ENCODE measurements at places on chromosomes 2 and 18.

DNA sequence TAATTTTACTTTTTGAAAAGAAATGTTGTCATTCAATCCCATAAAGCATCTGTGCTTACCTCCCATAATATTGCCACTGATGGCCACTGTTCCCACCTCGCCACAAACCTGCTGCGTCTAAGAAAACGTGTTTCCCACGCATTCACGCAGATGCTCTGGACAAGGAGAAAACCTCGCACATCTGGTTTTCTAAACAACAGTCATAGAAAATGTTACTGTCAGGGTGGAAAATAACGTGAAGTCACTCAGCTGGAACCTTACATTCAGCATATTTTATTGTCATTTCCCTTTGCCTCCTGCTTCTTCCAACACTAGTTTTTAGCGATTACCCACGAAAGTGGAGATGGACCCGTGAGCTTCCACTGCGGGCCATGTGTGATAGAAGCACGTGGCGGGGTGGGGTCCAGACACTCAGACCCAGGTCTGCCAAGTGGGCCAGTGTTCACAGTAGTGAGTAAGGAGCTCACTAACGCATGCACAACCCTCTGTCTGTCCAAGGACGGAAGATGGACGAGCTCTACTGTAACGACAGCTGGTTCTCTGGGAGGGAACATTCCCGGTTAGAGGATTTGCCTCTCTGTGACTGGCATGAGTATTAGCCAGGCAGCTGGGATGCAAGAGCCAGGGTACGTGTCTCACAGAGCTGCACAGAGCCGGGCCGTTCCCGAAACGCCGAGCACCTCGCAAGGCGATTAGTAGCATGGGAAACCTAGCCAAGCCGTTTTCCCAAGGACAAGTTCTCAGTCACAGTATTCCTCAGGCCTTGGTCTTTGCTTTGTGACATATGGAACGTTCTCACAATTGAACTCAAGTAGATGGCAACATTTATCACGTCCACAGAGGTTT lies 94.5 kb downstream of the MTCL1 start:
- DNase-seq = no peak

- DNase-seq = no peak
Measured at GRCh38 chr2:190354003-190354690, 10.8 kb downstream of the INPP1 start.

DNA sequence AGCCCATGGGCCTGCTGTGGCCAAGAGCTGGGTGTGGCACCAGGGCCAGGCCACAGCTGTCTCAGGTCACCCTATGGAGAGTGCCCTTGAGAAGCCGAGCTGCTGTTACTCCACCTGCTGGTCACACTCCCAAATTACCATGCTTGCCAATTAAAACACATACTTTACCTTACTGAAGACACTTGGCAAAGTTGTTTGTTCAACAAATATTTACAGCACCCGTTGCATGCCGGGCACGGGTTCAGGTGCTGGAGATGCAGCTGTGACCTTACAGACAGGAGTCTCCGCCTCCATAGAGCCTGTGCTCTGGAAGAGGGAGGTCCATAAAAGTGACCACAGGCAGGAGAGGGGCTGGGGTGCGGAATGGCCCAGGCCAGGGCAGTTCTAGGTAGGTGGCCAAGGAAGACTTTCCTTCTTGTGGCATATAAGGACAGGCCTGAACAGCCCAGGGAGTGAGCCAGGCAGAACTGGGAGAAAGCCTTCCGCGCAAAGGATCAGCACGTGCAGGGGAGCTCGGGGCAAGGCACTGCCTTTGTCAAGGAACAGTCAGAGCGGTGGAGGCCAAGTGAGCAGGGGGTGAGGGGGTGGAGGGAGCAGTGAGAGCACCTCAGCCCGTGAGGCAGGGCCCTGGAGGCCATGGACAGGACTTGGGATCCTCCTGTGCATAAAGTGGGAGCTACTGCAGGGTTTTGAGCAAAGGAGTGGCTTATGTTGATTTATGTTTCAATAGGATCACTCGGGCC lies 23.6 kb upstream of the RBM44 start:
- DNase-seq = peak; percentile 16

- DNase-seq = no peak
Measured at GRCh38 chr2:219672406-219672805, 45.0 kb downstream of the SLC4A3 start.

- DNase-seq = no peak
Measured at GRCh38 chr18:3219631-3220335, at the start of gene MYOM1. Gene MYOM1, minus strand, starts transcription at chr18:3219968. Its CDS starts 4,745 bp downstream, at chr18:3215223.

GRCh38 chr2:170276925-170277629 lies 99.1 kb downstream of the MYO3B start:
- DNase-seq = no peak

DNA sequence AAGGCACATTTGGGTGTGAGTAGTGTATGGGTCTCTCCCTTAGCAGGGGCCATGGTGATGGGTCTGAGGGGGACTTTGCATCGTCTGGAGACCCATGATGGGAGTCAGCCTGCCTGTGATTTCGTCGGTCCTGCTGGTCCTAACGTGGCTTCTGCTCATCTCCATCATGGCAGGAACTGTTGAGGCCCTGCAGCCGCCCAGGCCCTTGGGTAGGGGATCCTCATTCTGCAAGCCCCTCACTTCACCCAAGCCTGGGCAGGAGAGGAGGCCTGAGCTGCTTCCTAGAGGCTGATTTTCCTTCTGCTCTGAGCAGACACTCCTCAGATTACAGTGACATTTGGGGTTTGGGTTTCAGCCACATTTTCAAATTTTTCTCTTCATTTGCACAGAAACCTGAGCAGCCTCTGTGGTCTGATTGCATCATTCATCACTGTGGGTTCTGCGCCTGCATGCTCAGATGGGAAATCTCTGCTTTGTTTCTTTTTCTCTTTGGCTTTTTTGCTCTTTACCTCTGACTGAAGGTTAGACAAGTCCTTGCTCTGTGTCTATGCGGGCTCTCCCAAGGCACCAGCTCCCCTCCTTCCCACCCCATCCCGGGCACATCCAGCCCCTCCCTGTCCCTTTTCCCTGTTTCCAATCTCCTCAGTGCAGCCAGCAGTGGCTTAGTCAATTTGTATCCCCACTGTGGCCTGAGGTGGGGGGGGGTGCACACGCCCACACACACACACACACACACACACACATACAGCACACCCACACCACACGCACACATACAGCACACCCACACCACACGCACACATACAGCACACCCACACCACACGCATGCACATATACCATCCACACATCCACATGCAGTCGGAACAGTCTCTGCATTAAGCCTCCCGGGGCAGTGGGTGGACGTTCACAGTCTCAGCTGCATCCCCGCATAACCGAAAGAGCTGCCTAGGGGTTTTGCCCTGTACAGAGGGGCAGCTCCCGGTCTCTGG lies 305.4 kb upstream of the HS6ST1 start:
- no peak for DNase-seq

GRCh38 chr18:57347784-57348183 lies 4.6 kb upstream of the ST8SIA3 start:
- no peak for DNase-seq
